CD4-positive, alpha-beta T cell treated with Interleukin-17A for 1 hour (primary cell): ENCODE measurements at places on chromosomes 5 and 9.

- no peak for DNase-seq
Observed at GRCh38 chr5:607541-608428, 4.4 kb upstream of the CEP72 start.

- DNase-seq, result no peak
Observed at GRCh38 chr5:146909255-146910068, 30.9 kb upstream of the PPP2R2B start.

- DNase-seq, result no peak
Observed at GRCh38 chr5:145509336-145510136, 325.6 kb downstream of the PRELID2 start.

GRCh38 chr9:136940526-136941230 is 3.9 kb downstream of the FBXW5 start:
- no peak for DNase-seq

GRCh38 chr9:126169736-126170135 is 156.9 kb upstream of the MVB12B start:
- no peak for DNase-seq

DNA sequence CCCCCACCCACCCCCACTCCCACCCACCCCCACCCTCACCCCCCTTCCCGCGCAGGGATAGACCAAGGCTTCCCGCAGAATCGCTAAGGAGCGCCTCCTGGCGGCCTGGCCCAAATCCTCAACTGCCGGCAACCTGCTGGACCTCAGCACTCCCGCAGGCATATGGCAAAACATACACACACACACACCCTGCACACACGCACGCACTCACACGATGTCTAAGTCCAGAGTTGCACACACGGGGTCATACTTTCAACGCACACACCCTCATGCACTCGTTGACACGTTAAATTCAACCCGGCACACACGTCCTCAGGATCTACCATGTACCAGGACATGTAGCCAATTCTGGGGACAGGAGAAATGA is 1.7 kb downstream of the CPLX2 start:
- DNase-seq, result no peak

- no peak for DNase-seq
Observed at GRCh38 chr5:178357121-178357521, 124.5 kb upstream of the PHYKPL start.

DNA sequence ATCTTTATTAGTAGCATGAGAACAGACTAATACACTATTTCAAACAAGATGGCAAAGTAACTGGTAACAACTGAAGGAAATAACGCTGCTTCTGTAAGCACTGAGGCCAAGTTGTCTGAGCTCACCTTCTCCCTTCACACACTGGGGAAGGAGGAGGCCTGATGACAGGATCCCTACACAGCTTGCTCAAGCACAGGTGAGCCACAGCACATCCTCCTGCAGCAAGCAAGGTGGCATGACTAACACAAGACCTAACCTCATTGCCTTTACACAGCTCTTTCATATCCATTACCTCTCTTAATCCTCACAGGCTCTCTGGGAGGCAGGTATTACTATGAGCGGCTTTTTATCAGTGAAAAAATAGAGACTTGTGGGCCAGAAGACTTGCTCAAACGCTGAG is 83.3 kb downstream of the ARL15 start:
- DNase-seq, result no peak

GRCh38 chr5:179162351-179163235 is 102.4 kb downstream of the ZNF354C start:
- no peak for DNase-seq
